ENCODE measurements at places on chromosomes 4 and X.

GRCh38 chrX:99398545-99398944 is 1011.5 kb downstream of the PCDH19 start:
- DNase-seq: no peak

DNA sequence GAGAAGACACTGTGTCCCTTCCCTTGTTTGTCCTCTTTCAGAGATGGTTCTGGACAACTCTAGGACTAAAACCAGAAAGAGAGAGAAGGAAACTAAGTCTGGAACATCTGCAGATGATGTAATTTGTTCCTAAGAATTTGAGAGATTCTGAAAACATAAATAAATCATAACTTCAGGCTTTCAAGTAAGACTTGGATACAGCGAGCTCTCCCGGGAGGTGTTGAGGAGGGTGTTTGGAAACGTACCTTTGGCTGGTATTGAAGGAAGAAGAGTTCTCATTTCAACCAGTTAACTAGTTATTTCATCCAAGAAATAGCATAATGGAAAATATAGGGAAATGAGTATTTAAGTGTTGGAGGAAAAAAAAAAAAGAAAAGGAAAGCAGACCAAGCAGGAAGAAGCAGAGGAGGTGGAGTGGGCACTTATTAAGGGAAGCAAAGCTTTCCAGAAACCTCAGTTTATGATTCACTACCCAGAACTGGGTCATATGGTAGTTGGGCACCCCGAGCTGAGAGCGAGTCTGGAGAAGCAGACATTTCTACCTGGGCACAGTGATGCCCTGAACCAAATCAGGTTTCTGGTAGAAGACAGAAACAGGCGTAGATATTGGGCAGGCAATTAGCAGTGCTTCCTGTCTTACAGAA is 26.9 kb downstream of the CCNG2 start:
- peak; percentile 23 for DNase-seq

- DNase-seq: peak; percentile 42
Observed at GRCh38 chrX:119655125-119655524, 37.8 kb downstream of the SEPTIN6 start.

GRCh38 chr4:16158504-16158852 is 67.8 kb downstream of the TAPT1 start:
- DNase-seq: no peak

DNA sequence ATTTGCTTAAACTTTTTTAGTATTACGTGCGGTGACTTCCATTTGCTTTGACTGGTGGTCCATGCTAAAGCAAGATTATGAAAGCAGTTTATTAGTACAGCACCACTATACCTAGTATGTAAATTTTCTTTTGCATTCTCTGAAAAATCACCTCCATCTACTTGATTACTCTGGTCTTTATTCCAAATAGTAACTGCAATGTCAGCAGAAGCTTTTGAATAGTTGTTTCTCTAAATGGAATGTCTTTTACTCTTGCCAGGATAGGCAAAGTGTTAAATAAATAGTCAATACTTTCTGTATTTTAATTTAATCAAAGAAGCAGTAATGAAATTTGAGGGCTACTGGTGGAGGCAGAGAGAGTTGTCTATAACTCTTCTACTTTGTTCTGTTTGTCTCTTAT is 167.2 kb upstream of the SLC4A4 start:
- DNase-seq: no peak

- no peak for DNase-seq
Observed at GRCh38 chr4:12791536-12791935, 692.6 kb downstream of the RAB28 start.

- no peak for DNase-seq
Observed at GRCh38 chr4:150234246-150234645, 156.0 kb downstream of the DCLK2 start.

- no peak for DNase-seq
Observed at GRCh38 chrX:19798423-19798822, 89.0 kb downstream of the SH3KBP1 start.

- no peak for DNase-seq
Observed at GRCh38 chrX:72399816-72400215, 94.1 kb upstream of the CITED1 start.

DNA sequence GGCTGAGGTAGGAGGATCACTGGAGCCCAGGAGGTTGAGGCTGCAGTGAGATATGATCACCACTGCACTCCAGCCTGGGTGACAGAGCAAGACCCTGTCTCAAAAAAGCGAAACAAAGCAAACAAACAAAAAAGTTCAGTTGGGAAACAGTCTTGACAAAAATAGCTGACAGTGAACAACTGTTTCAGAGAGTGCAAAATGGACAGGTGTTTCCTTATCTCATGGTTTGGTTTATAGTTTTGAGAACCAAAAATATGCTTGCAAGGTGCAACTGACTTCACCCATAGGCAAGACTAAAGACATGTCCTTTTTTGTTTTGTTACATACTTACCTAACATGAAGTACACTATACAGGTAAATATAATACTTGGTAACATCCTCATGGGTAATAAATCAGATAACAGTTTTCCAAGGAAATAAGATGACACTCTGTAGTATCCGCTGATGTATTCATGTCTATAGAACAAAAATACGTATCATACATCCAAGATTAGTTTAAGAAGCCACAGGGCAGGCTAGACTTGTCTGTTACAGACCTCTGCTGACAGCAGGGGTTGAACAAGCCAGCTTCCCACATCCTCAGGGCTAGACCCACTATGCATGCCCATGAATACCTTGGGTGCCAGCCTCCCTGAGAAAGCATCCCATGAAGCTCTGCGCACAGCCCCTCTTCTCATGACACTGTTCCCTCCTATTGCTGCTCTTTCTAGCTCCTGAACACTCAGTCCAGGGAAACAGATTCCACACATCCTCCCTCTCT is 59.3 kb downstream of the ABCG2 start:
- no peak for DNase-seq

DNA sequence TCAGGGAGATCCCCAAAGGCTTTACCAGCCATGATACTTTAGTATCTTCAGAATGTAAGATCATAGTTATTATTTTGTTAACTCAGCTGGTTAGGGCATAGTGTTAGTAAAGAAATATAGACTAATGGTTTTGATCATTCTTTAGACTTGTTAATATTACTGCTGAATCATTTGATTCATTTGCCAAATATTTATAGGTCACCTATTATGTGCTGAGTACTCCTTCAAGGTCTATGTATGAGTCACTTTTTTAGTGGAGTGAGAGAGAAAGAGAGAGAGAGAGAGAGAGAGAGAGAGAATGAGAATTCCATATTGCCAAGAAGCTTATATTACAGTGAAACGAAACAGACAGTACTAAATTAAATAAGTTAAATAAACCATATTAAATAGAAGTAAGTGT is 110.3 kb downstream of the UBE2NL start:
- DNase-seq: peak; percentile 90

- DNase-seq: peak; percentile 28
Observed at GRCh38 chr4:16082426-16083240, 1.2 kb downstream of the PROM1 start.

DNA sequence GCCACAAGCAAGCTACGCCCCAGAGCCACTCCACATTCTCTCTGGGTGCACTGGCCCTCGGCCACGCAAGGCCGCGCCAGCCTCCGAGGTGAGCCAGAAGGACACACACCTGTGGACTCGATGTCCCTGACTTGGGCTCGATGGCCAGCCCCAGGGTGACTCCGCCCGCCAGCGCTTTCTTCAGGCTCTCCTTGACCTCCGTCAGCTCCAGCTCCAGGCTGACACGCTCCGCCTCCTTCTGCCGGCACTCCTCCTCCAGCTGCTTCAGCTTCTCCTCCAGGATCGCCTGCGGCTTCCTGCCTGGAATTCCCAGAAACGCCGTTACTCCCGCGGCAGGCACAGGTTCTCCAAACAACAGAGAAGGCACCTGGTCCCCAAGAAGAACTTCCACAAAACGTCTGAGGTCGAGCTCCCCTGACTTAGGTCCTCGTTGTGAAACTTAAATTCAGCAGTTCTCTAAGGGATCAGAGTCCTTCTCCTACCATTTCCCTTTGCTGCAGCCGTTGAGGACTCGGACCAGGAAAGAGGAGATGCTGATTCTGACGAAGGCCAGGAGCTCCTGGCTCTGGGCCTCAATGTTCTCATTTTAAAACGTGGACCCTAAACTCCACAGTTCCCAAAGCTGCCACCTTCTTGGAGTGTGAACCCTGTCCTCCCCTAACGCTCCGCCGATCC is 166.8 kb downstream of the AFAP1 start:
- peak; percentile 39 for DNase-seq

GRCh38 chrX:118904218-118904617 is 70.2 kb upstream of the LONRF3 start:
- DNase-seq: no peak

GRCh38 chrX:12032082-12032481 is 106.2 kb upstream of the FRMPD4 start:
- DNase-seq: no peak

DNA sequence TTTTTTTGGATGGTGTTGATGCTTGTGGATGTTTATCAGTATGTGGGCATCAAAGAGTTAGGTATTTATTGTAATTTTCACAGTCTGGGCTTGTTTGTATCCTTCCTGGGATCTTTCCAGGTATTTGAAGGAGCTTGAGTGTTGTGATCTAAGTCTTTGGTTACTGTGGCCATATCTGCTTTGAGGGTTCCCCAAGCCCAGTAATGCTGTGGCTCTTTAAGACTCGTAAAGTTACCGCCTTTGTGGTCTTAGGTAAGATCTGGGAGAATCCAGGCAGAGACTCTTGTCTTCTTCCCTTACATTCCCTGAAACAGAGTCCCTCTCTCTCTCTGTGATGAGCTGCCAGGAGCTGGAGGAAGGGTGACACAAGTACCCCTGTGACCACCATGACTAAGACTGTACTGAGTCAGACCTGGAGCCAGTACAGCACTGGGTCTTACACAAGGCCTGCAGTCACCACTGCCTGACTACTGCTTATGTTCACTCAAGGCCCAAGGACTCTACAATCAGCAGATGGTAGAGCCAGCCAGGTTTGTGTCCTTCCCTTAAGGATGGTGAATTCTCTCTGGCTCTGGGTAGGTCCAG is 62.2 kb downstream of the FMR1NB start:
- peak; percentile 52 for DNase-seq

DNA sequence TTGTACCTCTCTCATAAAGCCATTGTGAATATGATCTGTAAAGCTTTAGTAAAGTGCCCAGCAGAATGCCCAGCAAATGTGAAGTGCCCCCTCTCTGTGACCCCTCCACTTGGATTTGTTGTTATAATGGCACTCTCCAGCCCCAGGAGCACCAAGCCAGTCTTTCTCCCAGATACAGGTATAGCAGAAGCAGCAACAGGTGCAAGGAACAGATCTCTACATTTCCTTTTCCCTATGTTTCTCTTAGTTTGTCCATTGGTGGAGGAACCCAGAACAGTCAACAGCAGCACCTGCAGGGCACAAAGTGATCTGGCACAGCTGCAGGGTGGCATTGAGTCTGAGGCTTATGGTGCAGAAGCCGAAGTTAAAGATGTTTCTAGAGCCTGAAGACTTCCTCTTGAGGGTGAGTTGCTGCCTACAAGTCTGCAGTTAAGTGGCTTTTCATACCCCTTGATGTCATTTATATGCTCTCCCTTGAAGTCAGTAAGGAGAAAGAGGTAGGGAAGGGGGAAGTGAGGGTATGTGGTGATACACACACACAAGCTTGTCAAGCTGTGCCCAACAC is 16.1 kb upstream of the CXCL3 start:
- DNase-seq: no peak

DNA sequence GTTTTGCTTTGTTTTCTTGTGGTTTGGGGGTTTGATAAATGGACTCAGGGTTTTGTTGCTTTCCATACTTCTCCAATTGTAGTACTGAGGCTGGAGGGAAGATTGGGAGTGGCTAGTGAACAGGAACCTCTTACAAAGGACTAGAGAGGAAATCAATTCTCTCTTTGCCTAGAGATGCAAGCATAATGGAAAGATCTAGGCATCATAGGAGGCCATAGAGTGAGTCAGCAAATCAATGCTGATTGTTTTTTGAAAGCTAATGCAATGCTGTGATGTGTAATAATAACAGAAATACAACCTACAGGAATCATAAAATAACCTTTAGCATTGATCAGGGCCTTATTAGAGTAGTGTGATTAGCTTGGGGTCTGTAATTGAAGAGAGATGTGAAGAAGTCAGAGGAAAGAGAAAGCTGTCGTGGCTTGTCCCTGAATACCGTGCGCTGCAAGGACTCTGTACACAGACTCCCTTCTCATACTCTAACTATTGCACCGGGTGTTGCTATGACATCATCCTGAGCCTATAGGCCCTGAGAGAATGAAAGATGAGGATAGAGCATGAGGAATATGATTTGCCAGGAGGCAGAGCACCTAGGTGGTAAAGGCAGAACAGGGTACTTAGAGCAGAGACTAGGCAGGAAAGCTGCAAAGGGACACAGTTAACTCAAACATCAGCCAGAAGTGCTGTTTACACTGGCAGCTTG is 29.3 kb upstream of the GPR101 start:
- no peak for DNase-seq

DNA sequence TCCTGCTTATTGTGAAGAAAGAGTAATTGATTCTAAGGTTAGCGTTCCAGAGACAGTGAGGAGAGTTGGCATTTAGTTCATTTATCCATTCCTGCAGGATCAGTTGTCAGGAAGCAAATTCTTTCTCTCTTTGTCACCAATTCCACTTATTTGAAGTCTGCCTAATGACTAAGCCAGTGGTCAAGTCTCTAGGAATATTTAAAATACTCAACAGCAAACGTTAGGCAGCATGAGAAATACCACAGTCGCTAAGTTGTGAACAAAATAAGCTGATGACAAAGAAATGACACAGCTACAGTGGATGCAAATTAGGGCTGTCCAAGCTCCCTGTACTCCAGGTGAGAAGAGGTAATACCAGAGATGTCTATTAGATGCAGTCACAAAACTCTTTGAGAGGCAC is 6.6 kb upstream of the MAGEB17 start:
- peak; percentile 96 for DNase-seq

DNA sequence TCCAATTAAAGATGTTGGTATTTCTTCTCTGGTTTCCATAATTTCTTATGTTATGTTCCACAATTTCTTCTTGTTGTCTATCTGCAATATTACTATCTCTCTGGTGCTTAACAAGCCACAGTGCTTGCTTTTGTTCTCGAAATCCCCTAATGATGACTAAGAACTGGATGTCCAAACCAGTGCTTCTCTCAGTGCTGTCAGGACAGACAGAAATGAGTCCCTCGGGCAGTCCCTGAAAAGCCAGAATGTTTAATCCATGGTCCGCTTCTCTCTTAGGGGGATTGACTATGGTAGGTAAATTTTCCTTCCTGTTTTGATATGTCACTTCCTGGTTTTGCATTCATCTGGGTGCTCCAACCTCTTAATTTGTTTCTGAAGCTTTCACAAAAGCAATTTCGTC is 321.6 kb upstream of the PCDH10 start:
- DNase-seq: no peak

DNA sequence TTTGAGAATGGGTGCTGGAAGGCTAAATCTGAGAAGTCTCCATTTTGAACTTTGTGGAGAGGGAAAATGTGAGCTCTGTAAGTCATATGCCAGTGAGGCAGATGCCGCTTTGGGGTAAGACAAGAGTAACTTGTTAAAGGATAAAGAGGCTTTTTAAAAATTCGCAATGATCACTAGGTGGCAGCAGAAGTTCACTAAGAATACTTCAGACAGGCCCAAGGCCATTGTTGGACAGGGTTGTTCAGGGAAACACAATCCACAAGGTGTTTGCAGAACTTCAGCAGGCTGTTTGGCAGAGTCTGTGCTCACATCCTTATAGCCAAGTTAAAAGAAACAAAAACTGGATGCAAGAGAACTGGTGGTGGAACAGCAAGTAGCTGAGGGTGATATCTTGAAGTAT is 13.7 kb upstream of the PIGA start:
- DNase-seq: peak; percentile 64

Measured in renal cortical epithelial cell (primary cell).